ENCODE measurements at places on chromosomes 2 and 18.

DNA sequence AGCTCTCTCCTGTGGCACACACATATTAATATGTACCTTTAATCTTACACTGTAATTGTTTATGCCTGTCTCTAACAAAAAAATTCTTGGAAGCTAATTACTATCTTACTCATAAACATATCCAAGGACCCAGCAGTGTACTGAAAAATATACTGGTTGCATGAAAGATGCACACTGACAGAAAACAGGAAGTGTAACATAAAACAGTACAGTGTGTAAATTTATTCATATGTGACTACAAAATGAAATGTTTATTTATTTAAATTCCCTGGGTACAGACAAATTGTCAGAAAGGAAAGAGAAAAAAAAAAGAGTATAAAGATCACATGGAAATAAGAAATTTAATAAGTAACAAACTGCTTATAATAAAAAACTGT is 28.5 kb downstream of the TMEM131 start:
- DNase-seq, result no peak

DNA sequence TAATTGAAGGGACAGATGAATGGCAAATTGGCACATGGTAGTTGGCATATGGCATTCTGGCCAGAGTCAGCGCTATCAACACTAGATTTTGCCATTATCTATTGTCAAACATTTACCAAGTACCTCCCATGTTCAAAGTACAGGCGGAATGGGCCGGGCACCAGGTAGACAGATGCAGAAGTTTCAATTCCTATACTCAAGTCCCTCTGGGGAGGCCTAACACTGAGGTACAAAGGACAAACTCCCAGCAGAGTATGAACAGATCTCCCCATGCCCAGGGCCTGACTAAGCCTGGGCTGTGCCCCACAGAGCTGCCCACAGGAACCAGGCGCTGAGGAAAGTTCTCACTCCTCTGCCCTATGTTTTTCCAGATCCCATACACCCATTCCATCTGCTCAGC is 257.5 kb upstream of the KLHL29 start:
- DNase-seq, result no peak

GRCh38 chr18:28116461-28116860 is 60.5 kb downstream of the CDH2 start:
- no peak for DNase-seq

GRCh38 chr2:185433824-185434223 is 304.8 kb upstream of the FSIP2 start:
- no peak for DNase-seq

- no peak for DNase-seq
These were observed 44.0 kb downstream of the PTRHD1 start for GRCh38 chr2:24749069-24749691.

DNA sequence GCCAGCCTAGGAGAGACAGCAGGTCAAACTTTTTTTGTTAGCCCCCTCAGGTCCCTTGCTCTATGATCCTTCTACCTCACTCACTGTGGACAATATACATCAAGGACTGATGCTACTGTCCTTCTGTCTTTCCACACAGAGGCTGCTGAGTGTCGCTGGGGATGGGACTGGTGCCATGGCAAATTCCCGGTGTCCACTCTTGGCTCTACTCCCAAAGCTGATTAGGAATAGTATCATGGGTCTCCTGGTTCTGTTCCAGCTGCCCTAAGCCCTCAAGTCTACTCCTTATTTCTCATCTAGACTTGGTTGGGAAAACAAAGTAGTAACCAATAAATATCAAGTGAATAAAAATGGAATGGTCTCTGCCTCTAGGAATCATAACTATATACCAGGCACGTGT is 441.3 kb downstream of the TGIF1 start:
- DNase-seq, result no peak

DNA sequence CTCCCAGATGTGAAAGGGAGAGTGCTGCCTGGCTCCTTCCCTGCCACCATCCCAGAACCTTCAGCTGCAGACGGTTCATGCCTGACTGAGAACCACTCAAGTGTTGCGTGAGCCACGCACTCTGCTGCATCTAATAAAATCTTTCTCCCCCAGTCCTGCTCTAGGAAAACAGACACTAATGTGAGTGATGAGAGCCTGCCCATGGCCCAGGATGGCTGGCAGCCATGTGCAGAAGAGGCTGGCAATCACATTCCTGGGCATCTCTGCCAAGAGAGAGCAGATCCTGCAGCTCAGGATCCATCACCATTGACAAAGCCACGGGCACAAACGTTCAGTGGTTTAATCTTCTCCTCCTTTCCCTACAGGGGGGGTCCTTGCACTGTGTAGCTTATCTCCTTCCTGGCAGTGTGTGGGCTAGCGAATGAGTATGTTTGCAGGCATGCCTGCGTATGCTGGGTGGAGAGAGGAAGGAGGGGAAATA is 477.5 kb downstream of the SLC4A3 start:
- DNase-seq, result no peak

GRCh38 chr2:134736167-134736880 is 17.5 kb upstream of the TMEM163 start:
- no peak for DNase-seq

GRCh38 chr18:24502667-24503523 is 42.5 kb downstream of the HRH4 start:
- no peak for DNase-seq

GRCh38 chr18:71011389-71011788 is 722.5 kb downstream of the SOCS6 start:
- no peak for DNase-seq

- no peak for DNase-seq
These were observed 115.1 kb upstream of the GPC1 start for GRCh38 chr2:240320204-240320993.

DNA sequence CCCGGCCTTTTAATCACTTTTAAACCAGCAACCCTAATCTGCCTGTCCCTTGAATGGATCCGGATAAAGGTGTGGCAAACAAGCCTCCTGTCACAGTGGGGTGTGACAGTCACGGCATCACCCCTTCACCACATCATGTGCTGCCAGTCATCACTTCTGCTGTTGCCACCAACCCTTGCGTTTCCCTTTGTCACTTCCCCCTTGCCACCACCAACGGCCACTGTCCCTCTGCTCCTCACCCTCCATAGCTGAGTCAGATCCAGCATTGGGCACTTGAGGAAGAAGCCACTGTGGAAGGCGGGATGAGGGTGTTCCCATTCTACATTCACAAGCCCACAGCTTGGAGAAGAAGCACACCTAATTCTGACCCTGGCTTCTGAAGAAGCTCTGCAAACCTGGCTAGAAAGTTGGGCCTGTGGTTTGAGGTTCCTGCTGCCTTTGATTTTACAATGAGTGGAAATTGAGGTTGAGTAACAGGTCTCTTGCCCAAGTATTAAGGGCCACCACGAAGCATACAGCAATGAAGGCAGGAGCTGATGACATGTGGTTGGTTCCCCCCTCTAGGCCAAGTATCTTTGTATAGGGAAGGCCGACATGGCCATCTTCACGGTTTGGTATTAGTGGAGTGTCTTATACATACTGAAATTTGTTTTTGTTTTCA is 22.9 kb upstream of the DARS1 start:
- peak; percentile 53 for DNase-seq

- no peak for DNase-seq
These were observed 45.6 kb upstream of the SELENOI start for GRCh38 chr2:26300234-26300925.

- no peak for DNase-seq
These were observed 359.9 kb downstream of the ARHGAP15 start for GRCh38 chr2:143489145-143489544.

DNA sequence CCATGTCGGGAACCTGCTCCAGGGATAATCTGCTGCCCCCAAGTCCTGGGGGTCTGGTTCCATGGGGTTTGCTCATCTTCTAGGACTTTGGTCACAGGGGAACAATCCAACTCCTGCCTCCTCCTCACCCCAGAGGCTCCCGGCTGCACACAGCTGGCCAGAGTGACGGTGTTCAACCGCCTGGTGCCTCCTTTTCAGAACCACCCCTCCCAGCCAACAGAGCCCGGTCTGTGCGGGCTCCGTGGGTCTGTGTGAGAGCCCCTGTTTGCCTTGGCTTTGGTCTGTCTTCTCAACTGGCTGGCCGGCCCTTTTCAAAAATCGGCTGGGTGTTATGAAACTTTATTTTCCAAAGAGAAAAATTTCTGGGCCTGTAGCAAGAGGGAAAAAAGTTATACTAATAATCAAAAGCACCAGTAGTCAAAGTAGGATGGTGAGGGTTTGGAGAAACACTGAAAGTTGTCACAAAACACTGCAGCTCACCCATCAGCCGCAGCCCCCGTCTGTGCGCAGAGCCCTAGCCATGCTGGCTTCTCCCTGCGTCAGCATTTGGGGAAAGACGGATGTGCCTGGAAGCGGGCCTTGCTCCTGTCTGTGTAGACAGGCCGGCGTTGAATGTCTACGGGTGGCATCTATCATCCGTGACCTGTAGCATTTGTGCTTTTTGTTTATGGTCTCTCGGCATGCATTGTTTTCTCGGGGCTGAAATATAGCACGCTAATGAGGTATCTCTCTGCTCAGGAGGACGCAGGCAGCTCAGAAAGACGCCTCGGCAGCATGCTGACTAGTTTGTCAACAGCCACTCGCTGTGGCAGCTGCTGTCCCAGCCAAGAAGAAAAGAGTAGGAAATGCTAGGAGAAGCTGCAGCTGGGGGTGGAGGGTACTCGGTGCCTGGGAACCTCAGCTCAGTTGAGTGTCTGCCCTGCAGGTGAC is 138.6 kb downstream of the GLI2 start:
- DNase-seq, result no peak

GRCh38 chr2:120322329-120322728 is 23.6 kb upstream of the INHBB start:
- no peak for DNase-seq

DNA sequence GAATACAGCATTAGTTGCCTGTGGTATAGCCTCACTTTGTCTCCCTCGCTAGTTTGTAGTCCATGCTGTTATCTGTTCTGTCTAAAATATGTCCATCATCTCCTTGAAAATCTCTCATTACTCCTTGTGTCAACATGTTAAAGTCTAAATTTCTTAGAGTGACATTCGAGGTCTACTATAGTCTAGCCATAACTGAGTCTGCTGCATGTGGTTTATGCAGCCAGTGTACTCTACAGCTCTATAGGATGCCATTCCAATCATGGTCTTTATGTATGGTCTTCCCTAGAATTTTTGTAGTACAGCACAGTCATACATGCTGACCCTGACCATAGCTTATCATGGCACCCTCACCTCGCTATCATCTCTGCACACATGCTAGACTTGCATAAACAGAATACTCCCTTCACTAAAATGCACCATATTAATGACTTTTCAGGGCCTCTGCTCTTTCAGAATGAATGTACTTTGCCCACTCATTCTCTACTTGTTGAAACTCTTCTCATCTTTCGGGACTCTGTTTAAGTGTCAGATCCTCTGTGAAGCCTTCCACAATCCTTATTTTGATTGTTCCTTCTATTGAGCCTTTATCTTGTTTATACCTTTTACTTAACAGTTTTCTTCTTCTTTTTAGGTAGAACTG is 12.8 kb downstream of the TANK start:
- DNase-seq, result no peak

DNA sequence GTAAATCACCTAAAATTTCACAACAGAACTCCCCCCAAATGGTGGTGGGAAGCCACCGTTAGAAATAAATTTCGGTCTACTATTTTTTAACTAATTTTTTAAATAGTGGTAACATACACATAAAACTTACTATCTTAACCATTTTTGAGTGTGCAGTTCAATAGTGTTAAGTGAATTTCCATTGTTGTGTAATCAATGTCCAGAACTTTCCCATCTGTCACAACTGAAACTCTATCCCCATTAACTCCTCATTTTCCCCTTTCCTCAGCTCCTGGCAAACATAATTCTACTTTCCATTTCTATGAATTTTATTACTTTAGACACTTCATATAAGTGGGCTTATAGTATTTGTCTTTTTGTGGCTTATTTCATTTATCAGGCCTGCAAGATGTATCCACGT is 34.1 kb upstream of the HNMT start:
- DNase-seq, result no peak

- no peak for DNase-seq
These were observed 352.6 kb upstream of the CWC22 start for GRCh38 chr2:180359522-180360282.

DNA sequence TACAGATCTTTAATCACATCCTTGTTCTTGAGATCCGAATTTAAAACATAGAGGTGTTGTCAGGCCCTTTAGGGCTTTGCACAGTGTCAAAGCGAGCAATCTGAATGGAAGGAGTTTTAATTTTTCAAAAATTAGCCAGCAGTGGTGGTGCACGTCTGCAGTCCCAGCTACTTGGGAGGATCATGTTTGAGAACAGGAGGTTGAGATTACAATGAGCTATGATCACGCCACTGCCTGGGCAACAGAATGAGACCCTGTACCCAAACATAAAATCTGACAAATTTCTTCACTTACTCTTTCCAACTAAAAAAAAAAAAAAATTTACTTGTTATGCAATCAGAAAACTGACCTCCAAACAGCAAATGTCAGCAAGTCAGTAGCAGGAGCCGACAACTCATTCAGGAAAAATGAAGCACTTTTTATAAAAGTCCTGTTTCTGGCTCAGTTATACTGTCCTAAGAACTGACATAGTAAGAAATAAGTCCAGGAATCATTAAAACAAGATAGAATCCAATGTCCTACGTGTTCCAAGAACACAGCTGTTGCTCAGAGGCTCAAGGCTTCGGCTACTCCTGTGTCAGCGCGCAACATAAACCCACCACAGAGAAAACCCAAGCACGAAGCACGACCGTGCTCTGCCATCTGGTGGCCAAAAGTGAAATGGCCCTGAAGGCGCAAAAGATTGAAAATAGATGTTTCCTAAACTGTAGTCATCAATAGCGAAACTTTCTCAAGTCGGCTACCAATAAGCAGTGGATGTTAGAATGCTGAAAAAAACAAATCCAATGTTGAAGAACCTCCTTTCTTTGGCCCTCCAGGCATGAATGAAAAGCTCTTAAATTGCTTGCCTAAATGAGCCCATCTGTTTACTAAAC is 138.1 kb downstream of the INO80D start:
- DNase-seq, result no peak

DNA sequence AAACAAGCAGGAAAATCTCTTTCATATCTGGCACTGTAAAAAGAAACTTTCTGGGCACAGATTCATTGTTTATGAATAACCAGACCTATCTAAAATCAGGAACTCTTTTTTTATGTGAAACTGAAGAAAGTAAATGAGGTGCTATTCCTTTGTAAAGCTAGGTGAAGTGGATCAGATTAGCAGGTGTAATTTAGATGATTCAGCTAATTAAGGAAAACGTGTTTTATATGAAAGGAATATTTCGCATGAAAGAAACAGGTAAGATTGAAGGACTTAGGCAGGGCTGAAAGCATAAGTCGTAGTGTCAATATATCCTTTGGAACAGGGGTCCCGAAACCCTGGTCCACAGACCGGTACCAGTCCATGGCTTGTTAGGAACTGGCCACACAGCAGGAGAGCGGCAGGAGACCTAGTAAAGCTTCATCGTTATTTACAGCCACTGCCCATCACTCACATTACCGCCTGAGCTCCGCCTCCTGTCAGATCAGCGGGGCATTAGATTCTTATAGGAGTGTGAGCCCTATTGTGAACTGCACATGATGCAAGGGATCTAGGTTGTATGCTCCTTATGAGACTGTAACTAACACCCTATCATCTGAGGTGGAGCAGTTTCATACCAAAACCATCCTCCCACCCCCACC is 20.3 kb upstream of the XIRP2 start:
- DNase-seq, result no peak

- no peak for DNase-seq
These were observed 152.4 kb upstream of the NCK2 start for GRCh38 chr2:105592288-105592687.

- DNase-seq, result no peak
These were observed 100.1 kb downstream of the SLC25A12 start for GRCh38 chr2:171793691-171794678.

GRCh38 chr18:32333781-32334180 is 136.9 kb downstream of the GAREM1 start:
- no peak for DNase-seq

- DNase-seq, result no peak
These were observed 29.9 kb downstream of the ROCK2 start for GRCh38 chr2:11314487-11314886.

- DNase-seq, result no peak
These were observed 6.4 kb upstream of the SP9 start for GRCh38 chr2:174328114-174328960.

Data from T-helper 22 cell (primary cell).